Aorta (tissue), 5 donors: ENCODE measurements at places on chromosomes 7 and 10.

- no peak for DNase-seq
These were observed 243.2 kb downstream of the ELMO1 start for GRCh38 chr7:37205451-37205850.

- no peak for DNase-seq
These were observed 26.2 kb downstream of the PTPN12 start for GRCh38 chr7:77563275-77563674.

- DNase-seq = no peak
These were observed 19.6 kb downstream of the GIMAP5 start for GRCh38 chr7:150756858-150757257.

- DNase-seq = peak; percentile 61
These were observed 46.6 kb upstream of the COL1A2 start for GRCh38 chr7:94348142-94348541.

GRCh38 chr10:102226542-102226870 lies 407 bp downstream of the ELOVL3 start:
- DNase-seq = no peak

- no peak for DNase-seq
These were observed 26.0 kb downstream of the LEP start for GRCh38 chr7:128266883-128267594.

DNA sequence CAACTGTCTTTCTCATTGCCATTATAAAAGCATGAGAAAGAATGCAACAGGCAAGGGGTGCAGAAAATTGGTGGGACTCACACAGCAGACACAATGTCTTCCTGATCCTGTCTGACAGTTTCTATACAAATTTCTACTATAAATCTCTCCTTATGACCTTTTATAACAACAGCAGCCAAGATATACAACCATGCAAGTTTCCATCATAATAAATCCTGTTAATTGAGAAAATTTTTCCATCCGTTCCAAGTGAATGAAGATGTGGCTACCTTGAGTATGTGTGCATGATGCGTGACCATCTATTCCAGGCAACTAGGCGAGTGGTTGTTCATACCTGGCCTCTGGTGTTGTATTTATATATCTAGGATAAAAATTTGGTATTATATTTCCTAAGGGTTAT lies 216.7 kb downstream of the BBS9 start:
- DNase-seq = no peak

DNA sequence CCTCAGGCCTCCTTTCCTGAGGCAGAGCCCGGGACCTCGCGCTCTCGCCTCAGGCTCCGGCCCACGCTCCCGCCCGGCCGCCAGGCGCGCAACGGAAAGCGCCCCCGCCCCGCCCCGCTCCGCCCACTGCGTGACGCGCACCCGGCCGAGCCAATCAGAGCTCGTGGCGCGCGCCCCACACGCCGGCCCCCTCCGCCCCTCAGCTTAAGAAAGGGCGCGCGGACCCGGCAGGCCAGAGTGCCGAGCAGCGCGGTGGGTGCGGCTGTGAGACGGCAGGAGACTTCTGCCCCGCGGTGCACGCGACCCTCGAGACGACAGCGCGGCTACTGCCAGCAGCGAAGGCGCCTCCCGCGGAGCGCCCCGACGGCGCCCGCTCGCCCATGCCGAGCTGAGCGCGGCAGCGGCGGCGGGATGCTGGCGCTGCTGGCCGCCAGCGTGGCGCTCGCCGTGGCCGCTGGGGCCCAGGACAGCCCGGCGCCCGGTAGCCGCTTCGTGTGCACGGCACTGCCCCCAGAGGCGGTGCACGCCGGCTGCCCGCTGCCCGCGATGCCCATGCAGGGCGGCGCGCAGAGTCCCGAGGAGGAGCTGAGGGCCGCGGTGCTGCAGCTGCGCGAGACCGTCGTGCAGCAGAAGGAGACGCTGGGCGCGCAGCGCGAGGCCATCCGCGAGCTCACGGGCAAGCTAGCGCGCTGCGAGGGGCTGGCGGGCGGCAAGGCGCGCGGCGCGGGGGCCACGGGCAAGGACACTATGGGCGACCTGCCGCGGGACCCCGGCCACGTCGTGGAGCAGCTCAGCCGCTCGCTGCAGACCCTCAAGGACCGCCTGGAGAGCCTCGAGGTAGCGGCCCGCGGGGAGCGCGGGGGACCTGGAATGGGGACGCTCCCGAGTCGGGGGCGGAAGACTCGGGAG lies at the start of gene NPTX2:
Gene NPTX2, plus strand, starts transcription at position 235 of the 909 bp plus-strand sequence. Its CDS starts 177 bp downstream, at position 412.
- DNase-seq = peak; percentile 71

- peak; percentile 57 for DNase-seq
These were observed 8.7 kb downstream of the SPRN start for GRCh38 chr10:133415752-133416151.

DNA sequence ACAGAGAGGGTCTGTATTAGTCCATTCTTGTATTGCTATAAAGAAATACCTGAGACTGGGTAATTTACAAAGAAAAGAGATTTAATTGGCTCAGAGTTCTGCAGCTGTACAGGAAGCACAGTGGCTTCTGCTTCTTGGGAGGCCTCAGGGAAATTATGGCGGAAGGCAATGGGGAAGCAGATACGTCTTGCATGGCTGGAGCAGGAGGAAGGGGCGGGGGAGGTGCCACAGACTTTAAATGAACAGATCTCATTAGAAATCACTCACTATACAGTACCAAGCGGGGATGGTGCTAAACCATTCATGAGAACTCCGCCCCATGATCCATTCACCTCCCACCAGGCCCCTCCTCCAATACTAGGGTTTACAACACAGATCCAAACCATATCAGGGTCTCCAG lies 3.7 kb upstream of the CALU start:
- no peak for DNase-seq

DNA sequence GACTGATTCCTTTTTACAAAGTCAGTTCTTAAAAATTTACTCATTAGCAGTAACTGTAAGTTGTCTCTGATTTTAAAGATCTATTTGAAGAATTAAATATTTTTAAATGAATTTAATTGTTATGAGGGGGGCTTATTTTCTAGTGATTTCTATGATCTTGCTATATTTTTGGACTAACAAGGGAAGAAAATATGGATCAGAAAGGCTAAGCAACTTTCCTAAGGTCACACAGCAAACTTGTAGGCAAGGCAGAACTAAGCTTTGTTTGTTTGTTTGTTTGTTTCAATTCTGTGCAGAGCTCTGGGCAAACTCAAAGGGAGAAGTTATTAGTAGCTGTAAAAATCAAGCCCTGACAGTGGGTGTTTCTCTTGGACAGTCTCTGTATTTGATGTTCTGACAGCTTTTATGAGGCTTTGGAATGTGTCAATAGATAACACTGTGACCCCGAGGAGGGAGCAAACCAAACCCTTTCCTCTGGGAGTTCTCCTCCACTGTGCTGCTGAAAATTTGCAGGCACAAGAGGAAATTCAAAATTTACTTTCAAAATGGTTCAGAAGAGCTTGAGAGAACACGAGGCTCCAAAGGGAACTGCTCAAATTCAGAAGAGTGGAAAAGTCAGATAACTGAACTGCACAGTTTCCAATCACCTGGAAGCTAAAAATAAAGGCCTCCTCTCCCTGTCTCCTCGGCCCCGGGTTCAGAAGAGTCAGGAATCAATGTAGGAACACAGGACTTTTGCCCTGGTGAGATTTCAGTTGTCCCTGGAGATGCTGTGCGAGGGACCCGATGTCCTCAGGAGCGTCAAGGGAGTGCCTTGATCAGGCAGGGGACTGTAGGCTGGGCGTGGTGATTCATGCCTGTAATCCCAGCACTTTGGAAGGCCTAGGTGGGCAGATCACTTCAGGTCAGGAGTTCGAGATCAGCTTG lies 325.7 kb downstream of the GATA3 start:
- DNase-seq = no peak

DNA sequence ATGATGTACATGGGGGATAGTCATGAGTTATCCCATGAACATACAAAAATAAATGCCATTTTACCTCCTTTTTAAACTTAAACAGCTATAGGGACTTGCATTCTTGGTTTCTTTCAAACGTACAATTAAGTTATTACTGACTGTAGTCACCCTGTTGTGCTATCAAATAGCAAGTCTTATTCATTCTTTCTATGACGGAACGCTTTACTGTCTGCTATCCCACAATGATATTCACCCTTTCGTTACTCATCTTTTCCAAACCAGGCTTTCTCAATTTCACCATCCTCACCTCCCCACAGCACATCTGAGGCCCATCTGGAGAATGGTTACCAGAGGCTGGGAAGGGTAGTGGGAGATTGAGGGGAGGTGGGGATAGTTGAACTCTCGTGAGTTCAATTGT lies 218.8 kb downstream of the PHF14 start:
- no peak for DNase-seq

DNA sequence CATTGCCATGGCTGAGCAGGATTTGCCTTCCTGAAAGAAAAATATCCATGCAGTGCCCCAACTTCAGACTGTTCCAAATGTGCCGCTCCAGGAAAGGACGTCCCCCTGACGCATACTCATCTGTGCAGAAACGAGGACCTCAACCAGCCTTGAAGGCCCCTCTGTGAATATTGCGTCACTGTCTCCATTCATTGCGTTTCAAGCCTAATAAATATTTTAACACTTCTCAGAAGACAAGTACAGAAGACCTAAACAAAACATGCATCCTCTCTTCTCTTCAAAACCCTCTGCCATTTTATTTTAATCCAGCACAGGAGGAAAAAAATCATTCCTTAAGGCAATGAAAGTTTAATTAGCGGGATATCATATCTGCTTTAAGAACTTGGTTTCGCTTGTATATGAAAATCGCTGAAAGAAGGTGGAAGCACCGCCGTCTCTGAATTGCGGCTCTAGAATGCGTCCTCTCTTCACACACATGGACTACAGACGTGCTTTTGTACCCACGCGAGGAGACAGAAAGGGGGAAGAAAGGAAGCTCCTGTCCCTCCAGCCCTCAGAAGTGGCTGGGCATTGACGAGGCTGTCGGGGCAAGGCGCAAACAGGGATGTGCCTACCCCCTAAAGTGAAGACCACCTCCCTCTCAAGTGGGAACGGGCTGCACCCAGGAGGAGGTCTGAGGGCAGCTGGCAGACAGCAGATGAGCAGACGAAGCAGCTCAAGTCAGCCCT lies 36.8 kb downstream of the RGS10 start:
- no peak for DNase-seq

DNA sequence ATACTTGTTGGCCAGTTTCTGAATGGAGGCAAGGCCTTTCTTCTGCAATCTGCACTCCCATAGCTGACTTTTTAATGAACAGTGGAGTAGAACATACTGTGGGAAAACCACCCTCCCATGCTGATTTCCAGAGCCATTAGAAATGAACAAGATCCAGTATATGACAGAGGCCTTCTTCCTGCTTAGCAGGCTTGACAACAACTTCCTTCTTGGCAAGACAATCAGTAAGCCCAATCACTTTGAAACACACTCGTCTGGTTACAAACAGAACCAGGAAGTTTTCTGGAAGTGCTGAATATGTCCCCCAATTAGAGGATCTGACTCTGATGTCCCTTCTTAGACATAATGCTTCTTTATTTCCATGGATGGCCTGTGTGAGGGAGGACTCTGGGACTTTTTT lies 103.4 kb downstream of the SAMD9 start:
- no peak for DNase-seq

GRCh38 chr7:140176811-140177702 lies at the start of gene KDM7A:
Gene KDM7A (minus strand): TSS chr7:140176983. CDS start chr7:140176937, 46 bp downstream.
- DNase-seq = peak; percentile 98

DNA sequence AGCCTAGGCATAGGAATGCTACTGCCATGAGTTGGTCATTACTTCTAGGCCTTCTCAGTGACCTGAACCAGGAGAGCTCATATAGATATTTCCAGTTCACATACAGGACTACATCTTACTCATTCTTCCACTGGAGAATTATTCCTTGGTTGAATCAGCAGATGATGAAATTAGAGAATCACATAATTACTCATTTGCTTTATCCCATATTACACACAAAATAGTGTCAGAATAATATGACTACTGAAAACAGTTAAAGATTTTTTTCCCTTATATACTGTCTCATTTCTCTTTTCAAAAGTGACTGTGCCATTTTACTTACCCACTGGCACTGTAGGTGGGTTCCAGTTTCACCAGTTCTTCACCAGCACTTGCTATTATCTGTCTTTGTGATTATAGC lies 18.5 kb downstream of the BMS1 start:
- DNase-seq = no peak

- DNase-seq = no peak
These were observed 51.4 kb upstream of the DLG5 start for GRCh38 chr10:77977934-77978333.

- no peak for DNase-seq
These were observed 166.2 kb downstream of the SKAP2 start for GRCh38 chr7:26698194-26698593.

- no peak for DNase-seq
These were observed 140.0 kb downstream of the PTPRN2 start for GRCh38 chr7:158447506-158448171.

DNA sequence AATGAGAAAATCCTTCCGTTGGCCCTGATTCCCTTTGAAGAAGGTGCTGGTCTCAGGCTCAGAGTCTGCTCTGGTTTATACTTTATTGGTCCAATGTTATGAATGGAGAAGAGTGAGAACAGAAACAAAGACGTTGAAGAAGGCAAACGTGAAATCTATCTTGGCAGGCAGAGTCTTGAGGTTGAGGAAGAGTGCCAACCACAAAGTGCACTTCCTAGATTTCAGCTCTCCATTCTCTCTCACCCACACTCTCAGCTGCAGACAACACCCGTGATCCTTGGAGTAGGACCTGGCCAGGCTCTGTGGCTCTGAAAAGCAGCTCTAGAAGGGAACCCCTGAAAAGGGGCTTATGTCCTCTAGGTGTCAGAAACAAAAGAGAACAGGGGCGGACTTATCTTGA lies 128.9 kb upstream of the PLXNA4 start:
- DNase-seq = no peak

GRCh38 chr10:6195376-6195775 lies 7.4 kb upstream of the PFKFB3 start:
- no peak for DNase-seq

DNA sequence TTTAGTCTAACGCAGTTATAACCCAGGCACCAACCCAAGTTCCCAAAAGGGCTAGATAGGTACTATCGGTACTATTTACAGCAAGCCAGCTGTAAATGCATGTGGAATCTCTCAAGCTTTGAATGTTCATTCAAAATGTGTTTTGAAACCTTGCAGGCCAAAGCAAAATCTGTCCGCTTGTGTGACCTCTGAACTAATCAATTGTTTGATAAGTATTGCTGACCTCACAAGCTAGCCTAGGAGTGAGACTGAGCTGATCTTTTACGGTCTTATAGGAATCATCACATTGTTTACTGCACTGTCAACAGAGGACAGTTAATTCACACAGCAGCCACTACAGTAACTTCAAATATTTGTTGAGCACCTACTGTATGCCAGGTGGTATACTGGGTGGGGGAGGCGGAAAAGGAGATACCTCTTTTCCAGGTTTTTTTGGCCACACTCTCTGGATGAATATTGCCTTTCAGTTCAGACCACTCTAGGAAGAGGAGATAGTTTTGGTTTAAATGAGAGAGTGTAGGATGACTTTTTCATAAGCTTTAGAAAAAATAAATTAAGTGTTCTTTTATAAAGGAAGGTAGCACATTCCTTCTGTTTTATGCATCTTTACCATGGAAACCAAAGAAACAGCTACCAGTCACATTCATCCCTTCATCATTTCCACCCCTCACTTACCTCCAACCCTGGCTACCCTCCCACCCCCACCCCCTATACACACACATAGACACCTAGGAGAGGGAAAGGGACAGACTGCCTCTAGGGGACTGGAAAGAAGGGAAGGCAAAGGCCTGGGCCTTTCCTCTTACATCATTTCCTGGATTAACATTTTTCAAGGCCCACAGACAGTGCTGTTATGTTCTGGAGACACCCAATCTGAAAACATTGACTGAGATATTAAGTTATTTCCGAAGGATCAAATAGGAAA lies 2.4 kb downstream of the PAPSS2 start:
- DNase-seq = no peak
